RCC 7860 (cell line): ENCODE measurements at places on chromosomes 16 and 17.

GRCh38 chr16:23832882-23833281 lies 2.9 kb upstream of the PRKCB start:
- no peak for DNase-seq

GRCh38 chr17:13508896-13509295 lies 92.8 kb downstream of the HS3ST3A1 start:
- peak; percentile 8 for DNase-seq

- no peak for DNase-seq
These were observed 257.9 kb downstream of the SOX9 start for GRCh38 chr17:72378414-72379390.

GRCh38 chr16:77276661-77277060 lies 77.5 kb downstream of the SYCE1L start:
- no peak for DNase-seq

DNA sequence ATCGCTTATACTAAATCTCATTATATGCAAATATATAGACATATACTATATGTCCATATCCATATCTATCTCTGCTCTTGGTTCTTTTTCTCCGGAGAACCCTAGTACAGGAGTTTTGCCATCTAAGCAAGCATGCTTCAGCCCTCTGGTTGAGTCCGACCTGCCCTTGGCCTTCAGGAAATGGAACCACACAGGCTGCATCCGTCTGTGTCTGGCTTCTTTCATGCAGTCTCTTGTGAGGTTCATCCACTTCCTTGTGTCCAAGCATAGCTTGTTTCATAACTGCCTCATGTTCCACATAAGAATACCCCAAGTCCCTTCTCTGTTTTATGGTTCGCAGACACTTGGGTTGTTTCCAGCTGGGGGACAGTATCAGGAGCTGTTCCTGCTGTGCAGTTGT lies 16.8 kb downstream of the SNX20 start:
- DNase-seq, result no peak

DNA sequence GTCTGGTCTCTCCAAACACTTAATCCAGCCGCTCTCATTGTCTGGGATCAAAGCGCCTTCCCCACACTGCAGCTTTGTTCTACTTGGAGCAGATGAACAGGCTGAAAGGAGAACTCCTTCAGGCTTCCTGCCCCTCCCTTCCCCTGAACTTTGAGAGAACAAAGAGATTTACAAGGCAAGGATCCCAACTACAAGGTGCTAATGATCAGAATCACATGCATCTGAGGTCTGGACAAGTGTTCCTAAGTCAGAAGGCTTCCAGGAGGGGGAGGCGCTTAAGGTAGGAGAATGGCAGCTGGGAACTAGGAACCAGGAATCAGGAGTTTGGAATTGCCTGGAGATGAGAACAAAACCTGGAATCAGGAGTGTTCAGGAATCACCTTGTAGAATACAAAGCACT lies 606.3 kb upstream of the CDH11 start:
- no peak for DNase-seq

- DNase-seq, result no peak
These were observed 236.7 kb upstream of the GOT2 start for GRCh38 chr16:58970775-58971174.

GRCh38 chr17:42192189-42193126 lies 1.8 kb downstream of the GHDC start:
- DNase-seq, result no peak

- DNase-seq, result no peak
These were observed 485.4 kb downstream of the KCNJ2 start for GRCh38 chr17:70654706-70655105.

DNA sequence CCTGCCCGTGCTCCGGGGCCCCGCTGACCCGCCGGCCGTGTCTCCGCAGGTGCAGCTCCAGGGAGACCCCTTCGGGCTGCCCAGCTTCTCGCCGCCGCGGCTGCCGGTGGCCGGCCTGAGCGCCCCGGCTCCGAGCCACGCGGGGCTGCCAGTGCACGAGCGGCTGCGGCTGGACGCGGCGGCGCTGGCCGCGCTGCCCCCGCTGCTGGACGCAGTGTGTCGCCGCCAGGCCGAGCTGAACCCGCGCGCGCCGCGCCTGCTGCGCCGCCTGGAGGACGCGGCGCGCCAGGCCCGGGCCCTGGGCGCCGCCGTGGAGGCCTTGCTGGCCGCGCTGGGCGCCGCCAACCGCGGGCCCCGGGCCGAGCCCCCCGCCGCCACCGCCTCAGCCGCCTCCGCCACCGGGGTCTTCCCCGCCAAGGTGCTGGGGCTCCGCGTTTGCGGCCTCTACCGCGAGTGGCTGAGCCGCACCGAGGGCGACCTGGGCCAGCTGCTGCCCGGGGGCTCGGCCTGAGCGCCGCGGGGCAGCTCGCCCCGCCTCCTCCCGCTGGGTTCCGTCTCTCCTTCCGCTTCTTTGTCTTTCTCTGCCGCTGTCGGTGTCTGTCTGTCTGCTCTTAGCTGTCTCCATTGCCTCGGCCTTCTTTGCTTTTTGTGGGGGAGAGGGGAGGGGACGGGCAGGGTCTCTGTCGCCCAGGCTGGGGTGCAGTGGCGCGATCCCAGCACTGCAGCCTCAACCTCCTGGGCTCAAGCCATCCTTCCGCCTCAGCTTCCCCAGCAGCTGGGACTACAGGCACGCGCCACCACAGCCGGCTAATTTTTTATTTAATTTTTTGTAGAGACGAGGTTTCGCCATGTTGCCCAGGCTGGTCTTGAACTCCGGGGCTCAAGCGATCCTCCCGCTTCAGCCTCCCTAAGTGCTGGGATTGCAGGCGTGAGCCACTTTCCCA lies 5.9 kb downstream of the CTF1 start:
- DNase-seq, result peak; percentile 33

GRCh38 chr17:80441133-80441578 lies 26.2 kb downstream of the ENDOV start:
- DNase-seq, result no peak

- no peak for DNase-seq
These were observed 118.1 kb upstream of the CACNG3 start for GRCh38 chr16:24138024-24138423.

DNA sequence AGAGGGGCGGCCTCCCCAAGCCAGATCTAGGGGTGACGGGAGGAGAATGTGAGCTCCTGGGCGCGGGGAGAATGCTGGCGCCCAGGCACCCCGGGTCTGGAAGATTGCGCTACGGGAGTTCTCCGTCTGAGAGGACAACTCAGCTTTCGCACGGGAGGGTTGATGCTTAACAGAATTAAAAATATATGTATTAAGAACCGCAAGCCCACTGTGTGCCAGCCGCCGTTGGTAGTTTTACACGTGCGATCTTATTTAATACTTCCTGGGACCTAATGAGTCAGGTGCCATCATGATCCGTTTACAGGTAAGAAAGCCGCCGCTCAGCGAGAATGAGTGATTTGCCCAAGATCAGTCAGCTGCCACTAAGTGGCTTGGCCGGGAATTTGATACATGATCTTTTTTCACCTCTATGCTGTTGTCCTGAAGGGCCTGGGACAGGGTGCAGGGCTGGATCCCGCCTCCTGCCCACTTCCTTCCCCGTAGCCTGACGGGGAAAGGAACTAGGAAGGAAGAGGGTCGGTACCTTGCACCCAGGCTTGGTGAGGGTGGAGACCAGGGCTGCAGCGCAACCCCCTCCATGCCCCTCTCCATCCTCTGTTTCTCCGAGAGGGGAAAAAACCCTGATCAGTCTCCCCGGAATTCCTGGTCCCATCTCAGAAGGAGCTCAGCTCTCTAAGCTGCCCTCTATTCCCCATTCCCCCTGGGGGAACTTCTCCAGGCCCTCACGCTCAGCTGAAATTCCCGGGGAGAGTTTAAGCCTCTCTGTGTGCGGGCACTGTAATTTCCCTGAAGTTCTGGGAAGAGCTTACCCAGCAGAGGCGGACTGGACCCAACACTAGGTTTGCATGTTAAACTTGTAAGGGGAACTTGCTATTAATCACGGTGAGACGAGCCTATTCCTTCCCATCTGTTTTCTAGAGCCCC lies 983 bp downstream of the VAT1L start:
- no peak for DNase-seq

- peak; percentile 64 for DNase-seq
These were observed 209.4 kb downstream of the IRX3 start for GRCh38 chr16:54077050-54077821.

- DNase-seq, result no peak
These were observed 72.6 kb downstream of the RBFOX3 start for GRCh38 chr17:79538291-79538690.

GRCh38 chr16:35744084-35744483 lies 2284.7 kb downstream of the TP53TG3F start:
- DNase-seq, result peak; percentile 9

DNA sequence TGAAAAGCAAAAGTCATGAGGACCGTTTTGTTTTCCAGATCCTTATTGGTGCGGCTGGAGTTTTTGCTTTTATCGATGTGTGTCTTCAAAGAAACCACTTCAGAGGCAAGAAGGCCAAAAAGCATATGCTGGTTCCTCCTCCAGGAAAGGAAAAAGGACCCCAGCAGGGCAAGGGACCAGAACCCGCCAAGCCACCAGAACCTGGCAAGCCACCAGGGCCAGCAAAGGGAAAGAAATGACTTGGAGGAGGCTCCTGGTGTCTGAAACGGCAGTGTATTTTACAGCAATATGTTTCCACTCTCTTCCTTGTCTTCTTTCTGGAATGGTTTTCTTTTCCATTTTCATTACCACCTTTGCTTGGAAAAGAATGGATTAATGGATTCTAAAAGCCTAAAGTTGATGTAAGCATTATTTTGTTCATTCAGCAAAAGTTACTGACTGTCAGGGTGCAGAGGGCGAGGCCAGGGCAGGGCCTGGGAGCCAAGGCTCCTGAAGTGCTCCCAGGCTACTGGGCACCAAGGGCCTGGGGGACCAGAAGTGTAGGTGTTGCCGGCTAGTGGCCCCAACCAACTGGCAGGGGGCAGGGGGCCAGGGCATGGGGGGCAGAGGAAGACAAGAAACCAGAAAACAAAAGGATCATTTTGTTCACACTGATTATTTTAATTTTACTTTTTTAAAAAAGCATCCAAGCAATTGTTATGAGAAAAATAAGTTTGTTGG lies 8.8 kb downstream of the CMTM2 start:
- DNase-seq, result no peak

- DNase-seq, result no peak
These were observed 3.2 kb downstream of the ZSCAN10 start for GRCh38 chr16:3095869-3096268.

- DNase-seq, result no peak
These were observed 75.1 kb downstream of the ZNF778 start for GRCh38 chr16:89292443-89293078.

- no peak for DNase-seq
These were observed 114.7 kb downstream of the HAPSTR1 start for GRCh38 chr16:9206156-9206555.

- no peak for DNase-seq
These were observed 82.4 kb downstream of the ANKRD11 start for GRCh38 chr16:89407925-89408300.

GRCh38 chr16:58475091-58475619 lies 24.8 kb upstream of the NDRG4 start:
- DNase-seq, result no peak

DNA sequence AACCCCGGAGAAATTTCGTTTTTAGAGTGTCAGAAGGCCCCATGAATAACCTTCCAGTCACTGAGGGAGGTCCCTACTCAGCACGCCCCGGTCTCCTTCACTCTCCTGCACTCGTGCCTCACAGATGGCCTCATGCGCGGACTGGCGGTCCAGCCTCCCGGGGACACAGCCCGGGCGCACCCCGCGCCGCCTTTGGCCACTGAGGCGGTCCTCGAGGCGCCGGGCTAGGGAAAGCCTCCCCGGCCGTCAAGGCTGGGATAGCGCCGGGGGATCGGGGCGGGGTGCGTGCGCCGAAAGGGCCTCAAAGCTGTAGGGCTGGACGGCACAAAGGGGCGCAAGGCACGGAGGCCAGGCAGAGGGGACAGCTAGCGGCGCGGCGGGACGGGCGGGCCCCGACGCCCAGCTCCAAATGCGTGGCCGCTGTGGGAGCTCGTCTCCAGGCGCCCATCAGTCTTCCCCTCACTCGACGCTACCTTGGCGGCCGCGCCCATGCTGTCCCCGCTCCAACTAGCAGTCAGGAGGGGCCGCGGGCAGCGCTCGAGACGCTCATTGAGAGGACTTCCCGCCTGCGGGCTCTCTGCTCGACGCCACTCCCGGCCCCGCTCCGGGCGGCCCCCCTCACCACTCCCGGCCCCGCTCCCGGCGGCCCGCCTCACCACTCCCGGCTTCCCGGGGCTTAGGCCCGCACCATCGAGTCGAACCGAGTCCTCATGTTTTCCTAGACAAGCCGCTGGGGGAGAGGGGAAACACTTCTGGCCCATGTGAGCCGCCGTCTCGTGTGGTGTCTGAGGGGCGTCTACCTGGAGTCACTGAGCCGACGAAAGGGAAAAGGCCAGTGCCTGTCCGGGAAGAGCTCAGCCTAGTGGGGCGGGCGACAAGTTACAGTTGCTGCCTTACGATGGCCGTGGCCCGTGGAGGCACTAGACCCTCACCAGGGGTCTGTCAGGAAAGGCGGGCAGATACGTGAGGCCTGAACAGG lies at the start of gene USP6:
Gene USP6 (plus strand): TSS at position 360 of the 979 bp plus-strand sequence. CDS start 14,336 bp downstream, outside the sequence.
- no peak for DNase-seq

GRCh38 chr17:64091116-64091515 lies 38.8 kb downstream of the ERN1 start:
- no peak for DNase-seq

DNA sequence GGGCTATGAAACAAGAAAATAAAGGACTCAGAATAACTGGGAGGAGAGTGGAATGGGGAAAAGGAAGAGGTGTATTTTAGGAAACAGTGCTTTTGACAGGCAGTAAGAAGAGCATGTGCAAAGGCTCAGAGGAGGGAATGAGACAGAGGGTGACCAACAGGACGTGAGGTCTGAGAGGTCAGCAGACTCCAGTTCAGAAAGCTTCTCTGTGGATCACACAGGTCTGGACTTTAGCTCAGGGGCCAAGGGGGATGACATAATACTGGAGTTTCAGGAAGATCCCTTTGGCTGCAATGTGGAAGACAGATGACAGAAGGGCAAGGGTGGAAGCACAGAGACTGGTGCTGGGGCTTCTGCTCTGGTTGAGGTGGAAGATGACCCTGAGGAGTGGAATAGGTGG lies 489.9 kb upstream of the CDH5 start:
- DNase-seq, result no peak

GRCh38 chr16:85027958-85028684 lies 526 bp downstream of the KIAA0513 start:
- DNase-seq, result no peak

DNA sequence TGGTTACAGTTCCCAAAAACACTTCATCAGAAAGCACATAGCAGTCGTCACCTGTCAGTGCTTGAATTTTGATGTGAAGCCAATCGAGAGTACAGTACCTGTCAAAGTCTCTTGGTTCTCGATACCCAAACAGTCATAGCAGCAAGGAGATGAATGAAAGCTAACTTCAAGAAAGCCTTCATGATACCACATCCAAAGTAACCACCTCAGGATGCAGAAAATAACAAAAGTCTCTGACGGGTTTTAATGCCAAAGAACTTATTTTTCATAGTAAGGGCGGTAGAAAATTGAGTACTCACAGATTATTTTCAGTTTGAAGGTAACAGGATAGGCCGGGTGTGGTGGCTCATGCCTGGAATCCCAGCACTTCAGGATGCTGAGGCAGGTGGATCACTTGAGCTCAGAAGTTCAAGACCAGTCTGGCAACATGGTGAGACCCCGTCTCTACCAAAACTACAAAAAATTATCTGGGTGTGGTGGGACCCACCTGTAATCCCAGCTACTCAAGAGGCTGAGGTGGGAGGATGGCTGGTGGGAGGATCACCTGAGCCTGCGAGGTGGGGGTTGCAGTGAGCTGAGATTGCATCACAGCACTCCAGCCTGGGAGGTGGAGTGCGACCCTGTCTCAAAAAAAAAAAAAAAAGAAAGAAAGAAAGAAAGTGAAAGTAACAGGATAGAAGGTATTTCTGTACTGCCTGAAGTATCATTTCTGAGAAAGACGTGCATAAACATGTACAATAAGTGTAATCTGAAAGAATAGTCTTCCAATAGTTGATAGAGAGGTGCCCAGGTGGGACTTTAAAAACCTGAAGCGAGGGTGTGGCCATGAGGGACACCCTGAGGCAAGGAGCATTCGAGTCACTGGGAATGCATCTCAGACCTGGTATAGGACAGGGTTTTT lies 15.4 kb downstream of the MFSD11 start:
- no peak for DNase-seq
